ENCODE measurements at places on chromosomes 5 and 9.

- no peak for DNase-seq
Measured at GRCh38 chr9:132312873-132313272, 41.9 kb downstream of the SETX start.

DNA sequence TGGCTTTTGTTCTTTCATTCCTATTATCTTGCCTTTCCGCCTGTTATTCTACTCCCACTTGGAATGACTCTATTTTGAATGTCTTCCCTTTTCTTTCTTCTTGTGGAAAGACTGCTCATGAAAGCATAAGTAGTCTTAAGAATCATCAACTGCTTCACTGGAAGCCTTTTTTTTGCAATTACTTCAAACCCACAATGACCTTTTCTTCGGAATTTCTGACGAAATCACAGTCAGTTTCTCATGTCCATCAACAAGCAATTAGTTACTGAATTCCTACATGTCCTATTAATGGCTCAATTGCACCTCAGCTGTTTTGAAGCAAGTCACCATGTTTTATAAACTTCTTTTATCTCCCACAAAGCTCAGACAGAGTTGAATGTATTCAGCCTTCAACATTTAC lies 196.2 kb downstream of the TARS1 start:
- no peak for DNase-seq

- no peak for DNase-seq
Measured at GRCh38 chr9:107248714-107249113, 34.4 kb upstream of the RAD23B start.

- no peak for DNase-seq
Measured at GRCh38 chr5:175471628-175472027, 6.7 kb upstream of the SFXN1 start.

GRCh38 chr9:70466976-70467561 lies 52.6 kb upstream of the KLF9 start:
- no peak for DNase-seq

DNA sequence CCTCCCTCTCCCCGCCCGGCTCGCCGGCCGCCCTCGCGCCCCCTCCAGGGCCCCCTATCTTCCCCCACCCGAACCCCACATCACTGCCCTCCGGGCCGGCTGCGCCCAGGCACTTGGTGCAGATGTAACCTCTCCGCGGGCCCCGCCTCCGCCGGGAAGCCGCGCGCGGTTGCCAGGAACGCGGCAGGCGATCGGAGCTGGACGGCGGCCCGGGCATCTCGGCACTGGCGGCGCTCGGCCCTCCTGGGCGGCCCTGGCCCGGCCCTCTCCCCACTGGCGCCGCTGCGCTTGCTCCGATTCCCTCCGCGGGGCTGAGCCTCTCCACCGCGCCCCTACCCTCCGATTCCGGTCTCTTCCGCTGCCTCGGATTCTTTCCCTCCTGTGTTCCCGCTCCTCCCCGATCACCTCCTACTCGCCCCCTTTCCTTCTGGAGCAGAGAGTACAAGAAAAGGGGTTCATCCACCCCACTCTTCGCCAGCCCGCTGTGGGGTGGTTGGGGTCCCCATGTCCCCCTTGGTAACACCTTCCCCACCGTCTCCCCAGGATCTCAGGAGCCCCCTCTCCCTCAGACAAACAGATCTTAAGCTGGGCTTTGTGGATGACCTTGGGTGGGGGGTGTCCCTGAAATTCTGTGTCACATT lies 70.6 kb downstream of the C9orf50 start:
- no peak for DNase-seq

DNA sequence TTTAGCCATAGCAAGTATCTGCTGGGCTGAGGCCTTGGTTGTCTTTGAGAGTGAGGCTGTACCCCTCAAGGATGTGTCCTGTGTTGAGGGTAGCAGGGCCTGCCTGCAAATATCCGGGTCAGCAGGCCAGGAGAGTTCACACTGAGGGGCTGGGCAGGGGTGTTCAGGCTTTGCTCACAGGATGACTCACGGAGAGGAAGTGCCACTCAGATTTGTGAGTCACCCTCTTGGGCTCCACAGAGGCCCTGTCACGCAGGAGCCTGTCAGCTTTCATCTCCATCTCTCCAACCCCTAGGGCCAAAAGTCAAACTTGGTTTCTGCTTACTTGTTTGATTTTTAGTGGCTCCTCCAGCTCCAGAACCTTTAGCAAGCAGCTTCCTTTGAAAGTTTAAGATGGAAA lies 211.5 kb downstream of the SEC61B start:
- DNase-seq: no peak

- DNase-seq: no peak
Measured at GRCh38 chr5:12330993-12331588, 426.8 kb upstream of the CTNND2 start.

DNA sequence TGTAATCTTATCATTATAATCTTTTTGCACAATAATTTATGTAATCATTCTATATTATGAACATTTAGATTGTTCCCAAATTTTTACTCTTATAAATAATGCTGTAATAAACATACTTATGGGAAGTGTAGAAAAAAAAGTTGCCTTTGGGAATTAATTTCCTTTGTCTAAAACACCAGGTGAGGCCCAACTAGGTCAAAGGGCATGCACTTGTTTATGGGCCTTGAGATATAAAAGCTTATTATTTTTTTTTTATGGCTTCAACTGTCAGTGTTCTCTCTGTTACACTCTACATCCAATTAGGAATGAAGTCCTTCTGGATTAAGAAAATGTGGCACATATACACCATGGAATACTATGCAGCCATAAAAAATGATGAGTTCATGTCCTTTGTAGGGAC lies 6.5 kb upstream of the PRLR start:
- DNase-seq: no peak

GRCh38 chr9:6160579-6160978 lies 55.0 kb upstream of the IL33 start:
- DNase-seq: no peak

GRCh38 chr5:126515337-126515736 lies 79.7 kb downstream of the ALDH7A1 start:
- no peak for DNase-seq

DNA sequence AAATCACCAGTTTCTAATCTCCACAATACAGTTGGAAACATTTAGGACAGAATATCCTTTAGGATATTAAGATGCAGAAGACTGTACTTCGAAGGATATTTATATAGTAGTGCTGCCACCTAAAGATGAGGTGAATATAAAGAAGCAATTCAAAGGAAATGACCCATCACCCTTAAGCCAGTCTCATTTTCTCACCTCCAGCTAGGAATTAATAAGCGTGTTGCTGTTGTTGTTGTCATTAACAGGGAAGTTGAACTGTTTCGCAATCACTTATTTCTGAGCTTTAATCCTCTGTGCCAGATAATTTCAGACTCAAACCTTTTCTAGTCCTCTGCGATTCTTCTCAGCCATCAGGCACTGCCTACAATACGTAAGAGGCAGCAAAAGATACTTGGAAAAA lies 7.8 kb upstream of the PURA start:
- DNase-seq: no peak

- no peak for DNase-seq
Measured at GRCh38 chr5:168312606-168313295, 21.3 kb downstream of the WWC1 start.

DNA sequence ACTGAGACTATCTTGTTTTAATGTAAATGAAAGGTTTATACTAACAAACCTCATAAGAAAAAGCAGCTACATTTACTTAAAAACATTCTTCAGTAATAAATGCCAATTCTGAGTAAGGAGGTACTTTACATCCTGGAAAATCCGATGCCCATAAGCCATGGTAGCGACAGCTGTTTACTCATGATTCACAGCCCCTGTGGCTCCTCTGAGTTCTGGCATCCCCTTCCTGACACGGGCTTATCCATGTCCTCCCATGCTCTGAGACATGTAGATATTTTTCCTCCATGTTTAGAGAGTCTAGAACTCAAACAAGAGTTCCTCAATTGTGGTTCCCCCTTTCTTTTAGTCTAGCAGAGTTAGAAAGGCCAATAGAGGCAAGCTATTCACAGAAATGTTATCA lies 63.1 kb upstream of the DEPDC1B start:
- no peak for DNase-seq

- no peak for DNase-seq
Measured at GRCh38 chr5:91074615-91075014, 308.5 kb downstream of the ARRDC3 start.

- no peak for DNase-seq
Measured at GRCh38 chr9:114316605-114317230, 6.2 kb upstream of the ORM1 start.

DNA sequence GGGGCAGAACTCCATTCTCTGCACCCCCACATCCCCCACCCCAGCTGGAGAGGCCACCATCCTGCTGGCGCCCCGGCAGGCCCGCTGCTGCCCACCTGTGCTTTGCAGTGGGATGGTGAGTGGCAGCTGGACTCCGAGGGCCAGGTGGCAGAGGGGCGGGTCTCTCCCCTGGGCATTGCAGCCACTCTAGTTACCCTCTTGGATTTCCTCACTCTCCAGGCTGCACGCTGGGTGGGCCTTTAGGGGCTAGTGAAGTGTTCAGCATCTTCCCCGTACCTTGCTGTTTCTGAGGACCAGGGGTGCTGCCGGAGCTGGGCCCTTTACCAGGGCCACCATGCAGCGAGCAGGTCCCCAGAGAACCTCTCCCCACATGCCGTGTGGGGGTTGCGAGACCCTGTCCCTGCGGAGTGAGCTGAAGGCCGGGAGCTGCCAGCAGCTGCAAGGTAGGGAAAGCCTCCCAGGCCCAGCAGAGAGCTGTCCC lies 88.4 kb upstream of the SH3PXD2B start:
- DNase-seq: no peak

- DNase-seq: no peak
Measured at GRCh38 chr5:41087461-41087860, 16.3 kb upstream of the MROH2B start.

- no peak for DNase-seq
Measured at GRCh38 chr5:31638345-31638744, 586 bp upstream of the PDZD2 start.

- DNase-seq: no peak
Measured at GRCh38 chr9:137382444-137383080, 40.4 kb downstream of the EXD3 start.

GRCh38 chr5:74020503-74020902 lies 394.5 kb downstream of the ARHGEF28 start:
- DNase-seq: no peak

GRCh38 chr5:154273963-154274827 lies 83.7 kb downstream of the GALNT10 start:
- DNase-seq: no peak

DNA sequence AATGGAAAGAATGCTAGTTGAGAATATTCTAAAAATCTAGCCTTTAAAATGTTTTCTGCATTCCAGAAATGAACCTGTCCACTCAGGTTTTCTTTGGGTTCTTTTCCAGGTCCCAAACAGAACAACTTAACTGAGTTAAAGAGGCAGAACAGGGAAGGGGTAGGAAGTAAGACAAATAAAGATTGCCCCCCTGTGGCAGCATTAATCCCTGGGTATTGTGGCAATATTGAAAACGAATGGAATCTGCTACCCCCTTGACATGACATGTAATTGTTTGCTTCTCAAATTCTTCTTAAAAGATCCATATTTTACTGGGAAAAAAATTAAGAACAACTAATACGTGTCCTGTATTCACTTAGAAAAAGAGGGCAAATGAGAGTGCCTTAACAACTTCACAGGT lies 9.3 kb upstream of the RBM22 start:
- no peak for DNase-seq

DNA sequence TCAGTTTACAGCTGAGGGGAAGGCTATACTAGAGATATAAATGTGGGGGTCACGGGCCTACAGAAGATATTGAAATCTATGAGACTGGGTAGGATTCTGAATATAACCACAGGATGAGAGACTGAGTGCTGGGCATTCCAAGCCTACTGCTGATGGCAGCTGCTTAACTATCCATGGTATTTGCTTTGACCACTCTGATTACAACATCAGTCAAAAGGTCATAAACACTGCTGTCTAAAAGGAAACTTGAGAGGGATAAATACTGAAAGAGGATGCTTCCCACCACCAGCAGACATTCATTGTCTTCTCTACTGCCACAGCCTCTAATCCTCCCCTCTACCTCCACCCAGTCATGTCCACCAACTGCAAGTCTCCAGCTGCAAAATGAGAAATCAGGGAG lies 3.8 kb downstream of the ZNF622 start:
- no peak for DNase-seq

DNA sequence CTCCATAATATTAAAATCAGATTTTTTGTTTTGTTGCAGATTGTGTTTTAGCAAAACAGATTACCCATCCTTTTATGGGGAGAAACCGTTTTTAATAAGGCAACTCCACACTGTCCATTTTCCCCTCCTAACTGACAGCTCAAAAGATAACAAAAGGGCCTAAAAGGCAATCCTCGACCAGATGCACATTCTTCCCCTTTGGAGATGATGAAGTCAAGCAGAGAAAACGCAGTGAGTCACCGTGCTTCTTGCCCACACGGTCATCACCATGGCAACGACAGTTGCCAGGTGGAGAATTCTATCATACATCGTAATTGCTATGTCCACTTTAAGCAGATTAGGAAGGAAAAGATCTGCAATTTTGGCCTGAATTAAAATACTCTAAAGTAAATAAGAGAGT lies 96.4 kb downstream of the DIRAS2 start:
- no peak for DNase-seq

GRCh38 chr9:6925836-6926235 lies 168.1 kb downstream of the KDM4C start:
- DNase-seq: no peak

GRCh38 chr5:72167804-72168203 lies 60.5 kb downstream of the MAP1B start:
- DNase-seq: no peak

DNA sequence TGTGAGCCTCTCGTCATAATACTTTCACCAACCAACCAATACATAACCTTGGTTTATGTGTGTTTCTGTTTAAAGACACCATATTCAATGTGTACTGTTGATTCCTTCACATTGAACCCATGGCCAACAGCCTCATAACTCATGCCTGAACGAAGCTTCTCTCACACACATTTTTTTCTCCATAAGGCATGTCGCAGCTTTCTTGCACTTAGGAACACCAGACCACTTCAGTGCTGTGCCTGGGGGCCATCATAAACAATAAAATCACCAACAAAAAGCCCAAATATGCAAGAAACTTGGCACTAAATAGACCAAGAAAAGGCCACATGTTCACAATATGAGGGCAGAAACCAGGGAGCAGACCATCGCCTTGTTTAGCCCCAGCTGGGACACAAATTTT lies 192.2 kb downstream of the ROR2 start:
- DNase-seq: no peak

DNA sequence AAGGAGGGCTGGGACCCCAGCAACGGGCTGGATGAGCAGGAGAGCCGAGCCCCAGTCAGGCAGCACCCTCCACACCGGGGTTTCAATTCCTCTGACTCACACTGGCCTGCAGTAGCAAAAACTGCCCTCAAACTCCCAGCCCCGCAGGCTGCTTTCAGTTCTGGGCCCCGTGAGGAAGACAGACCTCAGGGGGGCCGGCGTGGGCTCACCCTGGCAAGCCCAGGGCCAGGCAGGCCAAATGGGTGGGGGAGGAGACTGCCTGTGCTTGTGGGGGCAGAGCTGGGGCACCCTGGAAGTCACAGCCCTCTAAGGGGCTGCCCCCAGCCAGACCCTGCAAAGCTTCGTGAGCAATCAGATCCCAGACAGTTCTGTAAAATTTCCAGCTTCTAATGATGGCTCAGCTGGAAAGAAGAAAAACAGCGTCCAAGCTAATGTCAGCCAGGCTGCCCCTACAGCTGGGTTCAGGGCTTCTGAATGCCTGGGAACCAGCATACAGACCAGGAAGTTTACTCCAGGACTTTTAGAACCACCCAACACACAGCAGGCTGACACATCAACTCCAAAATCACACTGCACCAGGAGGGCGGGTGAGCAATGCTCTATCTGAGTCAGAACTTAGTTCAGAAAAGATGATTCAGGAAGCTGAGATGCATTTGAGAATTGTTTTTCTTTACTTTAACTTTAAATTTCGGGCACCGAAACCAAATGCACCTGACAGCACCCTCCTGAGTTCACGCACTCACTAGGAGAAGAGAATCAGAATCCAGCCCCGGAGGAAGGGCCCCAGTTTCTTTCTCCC lies 34.7 kb downstream of the LPCAT1 start:
- DNase-seq: no peak
